ENCODE measurements at places on chromosomes 12 and 14.

GRCh38 chr12:33476058-33476457 lies 36.4 kb upstream of the SYT10 start:
- DNase-seq = no peak

DNA sequence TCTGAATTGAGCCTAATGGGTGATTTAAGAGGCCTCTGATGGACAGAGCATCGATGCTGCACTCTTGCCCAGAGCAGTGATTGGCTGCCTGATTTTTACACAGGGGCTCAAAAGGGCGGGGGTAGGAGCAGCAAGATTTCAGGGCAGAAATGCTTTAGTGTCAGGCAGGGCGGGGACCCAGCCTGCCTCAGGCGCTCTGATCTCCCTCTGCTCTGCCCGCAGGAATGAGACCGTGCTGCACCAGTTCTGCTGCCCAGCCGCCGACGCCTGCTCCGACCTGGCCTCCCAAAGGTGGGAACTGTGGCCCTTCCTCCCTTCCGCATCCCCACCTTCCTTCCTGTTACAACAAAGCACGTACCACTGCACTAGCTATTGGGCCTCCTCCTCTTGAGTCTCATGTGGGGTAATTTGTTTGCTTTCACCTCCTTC lies 32.4 kb downstream of the IQSEC3 start:
- DNase-seq = no peak

GRCh38 chr12:107487011-107487680 lies 198.5 kb upstream of the PWP1 start:
- no peak for DNase-seq

DNA sequence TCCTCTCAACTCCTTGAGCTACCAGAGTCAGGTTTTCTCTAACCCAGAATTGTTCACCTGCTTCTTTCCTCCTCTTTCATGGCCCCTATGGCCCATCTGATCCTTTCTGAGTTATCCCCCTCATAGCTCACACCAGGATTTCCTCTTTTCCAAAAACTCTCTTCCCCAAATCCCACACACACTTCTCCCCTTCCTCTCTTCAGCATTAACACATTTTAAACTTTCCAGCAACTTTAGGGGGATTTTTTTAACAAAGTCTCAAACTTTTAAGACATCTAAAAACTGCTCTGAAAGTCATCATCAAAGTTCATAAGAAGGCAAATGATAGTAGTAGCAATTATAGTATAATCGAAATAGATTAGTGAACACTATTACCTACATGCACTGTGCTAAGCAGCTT lies 7.9 kb downstream of the OR10P1 start:
- DNase-seq = no peak

GRCh38 chr12:2319737-2320506 lies 267.1 kb downstream of the CACNA1C start:
- DNase-seq = peak; percentile 23

GRCh38 chr12:108576660-108577234 lies 14.4 kb downstream of the ISCU start:
- no peak for DNase-seq

DNA sequence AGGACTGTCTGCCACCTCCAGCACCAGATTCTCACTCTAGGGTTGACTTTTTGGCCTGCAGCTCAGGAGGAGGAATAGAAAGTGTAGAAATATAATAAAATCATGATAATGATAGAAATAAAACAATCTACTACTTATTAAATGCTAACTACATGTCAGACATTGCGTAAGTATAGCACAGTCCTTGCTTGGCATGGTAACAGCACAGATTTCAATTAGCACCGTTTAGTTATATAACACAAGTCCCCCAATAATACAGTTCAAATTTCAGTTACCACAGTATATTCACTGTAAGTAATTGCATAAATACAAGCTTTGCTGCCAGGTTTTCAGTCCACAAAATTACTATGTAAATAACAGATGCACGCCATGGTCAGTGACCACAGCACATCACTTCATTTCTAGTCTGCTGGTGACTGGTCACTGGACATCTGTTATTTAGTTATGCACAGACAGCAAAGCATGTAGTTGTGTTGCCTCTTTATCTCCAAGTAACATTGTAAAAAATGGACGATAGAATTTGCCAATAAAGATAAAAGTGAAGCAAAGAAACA lies 6.5 kb upstream of the GLT8D2 start:
- no peak for DNase-seq

DNA sequence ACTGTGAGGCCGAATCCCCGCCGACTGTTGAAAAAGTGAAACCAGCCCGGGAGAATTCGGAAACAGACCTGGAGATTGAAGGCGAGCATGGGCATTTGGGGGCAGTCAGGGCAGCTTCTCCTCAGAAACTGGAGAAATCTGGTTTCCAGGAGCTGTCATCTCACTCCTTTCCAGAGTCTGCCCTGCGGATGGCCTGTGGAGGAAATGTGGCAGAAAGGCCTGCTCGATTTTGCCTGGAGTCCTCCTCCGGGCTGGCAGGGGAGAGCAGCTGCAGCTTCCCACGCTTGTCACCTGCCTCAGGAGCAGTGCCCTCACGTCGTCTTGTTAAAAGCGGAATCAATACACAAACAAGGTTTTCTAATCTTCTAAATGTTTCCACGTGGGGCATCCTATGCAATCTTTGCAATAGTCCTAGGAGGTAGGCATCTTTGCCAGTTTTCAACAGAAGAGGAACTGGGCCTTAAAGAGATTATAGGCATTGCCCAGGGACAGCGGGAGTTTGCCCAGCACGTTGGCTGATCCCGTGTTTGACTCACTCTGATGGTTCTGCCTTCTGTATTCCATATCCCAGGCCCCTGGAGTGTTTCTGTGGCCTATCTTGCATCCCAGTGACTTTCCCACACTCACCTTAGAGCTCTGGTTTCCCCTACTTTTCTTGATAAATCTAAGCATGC lies 2.3 kb downstream of the LRRC74A start:
- no peak for DNase-seq

- DNase-seq = no peak
These were observed 218.2 kb downstream of the ANO6 start for GRCh38 chr12:45434094-45434493.

GRCh38 chr14:104690861-104691455 lies 1.5 kb downstream of the INF2 start:
- DNase-seq = no peak

GRCh38 chr12:20232931-20233675 lies 135.2 kb upstream of the PDE3A start:
- DNase-seq = no peak

DNA sequence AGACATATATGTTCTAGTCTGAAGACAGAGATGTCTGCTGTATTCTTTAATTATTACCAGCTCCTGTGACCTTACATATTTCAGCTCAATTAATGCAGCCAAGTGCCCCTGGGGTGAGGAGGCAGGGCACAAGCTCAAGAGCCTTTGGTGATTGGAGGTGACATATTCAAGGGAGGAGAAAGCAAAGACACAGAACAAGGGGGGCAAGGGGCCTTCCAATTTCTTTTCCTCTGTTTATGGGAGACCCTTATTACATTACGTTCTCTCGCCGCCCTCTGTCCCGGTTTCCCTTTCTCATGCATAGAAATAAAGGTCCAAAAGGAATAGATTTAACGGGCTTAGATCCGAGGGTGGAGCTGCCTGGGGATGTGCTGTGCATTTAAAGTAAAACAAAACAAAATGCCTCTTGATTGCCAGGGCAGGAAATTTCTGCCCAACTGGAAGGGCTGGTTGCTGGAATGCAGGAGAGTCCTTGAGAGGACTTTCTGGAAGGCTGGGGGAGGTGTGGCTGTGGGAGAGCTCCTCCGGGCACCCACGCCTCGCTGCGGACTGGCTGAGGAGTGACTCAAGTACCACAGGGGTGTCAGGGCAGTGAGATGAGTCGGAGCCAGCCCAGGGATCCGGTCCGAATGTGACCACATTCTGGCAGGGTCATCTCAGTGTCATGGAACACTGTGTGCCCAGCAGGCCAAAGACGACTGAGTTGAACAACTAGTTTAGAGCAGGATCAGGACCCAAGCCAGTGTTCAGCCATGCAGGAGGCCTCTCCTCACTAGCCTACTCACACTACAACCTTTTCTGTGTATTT lies 32.1 kb upstream of the GSG1 start:
- no peak for DNase-seq

GRCh38 chr12:27838543-27839185 lies 58.6 kb upstream of the MANSC4 start:
- DNase-seq = no peak

GRCh38 chr12:104570174-104570907 lies 113.6 kb downstream of the CHST11 start:
- DNase-seq = no peak

DNA sequence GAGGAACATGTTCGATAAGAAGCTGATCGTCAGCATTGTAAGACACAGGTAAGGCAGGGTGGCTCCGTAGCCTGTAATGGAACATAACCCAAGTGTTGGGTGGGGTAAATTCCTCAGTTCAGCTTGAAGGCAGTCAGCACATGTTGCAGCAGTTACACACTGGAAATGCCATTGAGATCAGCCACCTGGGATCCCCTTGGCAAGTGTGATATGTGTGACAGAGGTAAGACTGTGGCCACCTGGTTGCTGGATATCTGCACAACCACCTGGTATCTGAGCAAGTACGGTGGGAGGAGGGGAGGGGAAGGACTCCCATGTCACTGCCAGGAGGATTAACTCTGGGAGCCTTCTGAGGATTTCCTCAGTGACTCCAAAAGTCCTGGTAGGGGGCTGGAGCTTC lies 158.0 kb upstream of the CAND1 start:
- DNase-seq = no peak

GRCh38 chr12:54421879-54422250 lies 2.8 kb upstream of the ITGA5 start:
- DNase-seq = no peak

DNA sequence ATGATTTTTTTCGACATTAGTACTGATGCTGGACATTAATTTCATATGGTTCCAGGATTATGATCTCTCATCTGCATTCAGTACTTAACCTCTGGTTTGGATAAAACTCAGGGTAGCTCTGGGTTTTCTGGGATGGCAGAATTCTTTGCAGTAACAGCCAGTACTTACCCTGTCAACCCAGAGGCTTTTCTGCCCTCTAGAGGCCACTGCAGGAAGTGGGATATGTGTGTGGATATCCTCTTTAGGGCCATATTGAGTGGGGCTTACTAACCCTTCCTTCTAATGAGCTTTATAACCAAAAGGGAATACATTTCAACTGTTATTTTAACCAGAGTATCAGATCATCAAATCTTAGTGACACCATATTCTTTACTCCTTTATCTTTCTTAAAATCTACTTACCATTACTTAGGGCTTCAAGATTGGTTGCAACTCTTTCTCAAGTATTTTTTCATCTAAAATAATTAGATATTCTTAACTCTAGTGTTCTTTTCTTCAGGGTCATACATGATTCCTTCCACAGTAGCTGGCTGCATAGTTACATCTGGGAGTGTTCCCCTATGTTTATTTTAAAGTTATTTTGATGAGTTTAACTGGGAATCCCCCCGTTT lies 488.0 kb upstream of the STXBP6 start:
- DNase-seq = no peak

DNA sequence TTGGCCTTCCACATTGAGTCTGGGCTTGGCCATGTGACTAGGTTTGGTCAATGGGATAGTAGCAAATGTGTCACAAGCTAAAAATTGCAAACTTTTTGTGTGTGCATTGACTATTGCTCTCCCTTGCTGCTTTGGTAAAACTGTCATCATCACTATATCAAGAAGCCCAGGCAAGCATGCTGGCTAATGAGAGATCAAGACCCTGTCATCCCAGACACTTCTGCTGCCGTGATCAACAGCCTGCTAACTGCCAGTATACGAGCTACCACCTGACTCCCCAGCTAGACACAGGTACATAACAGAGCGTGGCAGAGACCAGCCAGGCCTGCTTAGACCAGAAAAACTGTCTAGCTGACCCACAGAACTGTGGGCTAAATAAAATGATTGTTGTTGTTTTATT lies 456.7 kb upstream of the DCN start:
- no peak for DNase-seq

DNA sequence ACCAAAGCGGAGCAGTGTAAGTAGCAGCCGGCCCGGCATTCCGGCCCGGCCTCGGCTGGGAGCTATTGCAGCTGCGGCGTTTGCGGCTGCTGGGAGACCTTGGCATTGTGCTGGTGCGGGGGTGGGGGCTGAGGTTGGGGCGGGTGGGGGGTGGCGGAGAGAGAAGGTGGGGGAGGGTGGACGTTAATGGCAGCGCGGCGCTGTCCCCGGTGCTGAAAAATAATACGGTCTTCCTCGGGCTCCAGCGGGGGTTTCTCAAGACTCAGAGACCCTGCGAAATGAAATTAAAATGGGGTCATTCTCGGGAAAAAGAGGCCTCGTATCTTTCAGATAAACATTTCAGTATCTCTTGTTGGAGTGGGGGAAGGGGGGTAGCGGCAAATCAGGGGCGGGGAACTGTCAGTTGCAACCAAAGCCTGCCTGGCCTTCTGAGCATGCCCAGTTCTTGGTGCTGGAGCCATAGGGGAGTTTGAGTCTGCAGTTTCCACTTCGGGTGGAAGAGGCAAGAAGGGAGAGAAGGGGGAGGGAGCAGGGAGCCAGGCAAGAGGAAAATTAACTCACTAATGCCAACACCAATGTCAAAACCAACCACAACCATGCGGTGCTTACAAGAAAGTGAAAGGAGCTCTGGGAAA lies 414 bp downstream of the UNC79 start:
- DNase-seq = peak; percentile 46

DNA sequence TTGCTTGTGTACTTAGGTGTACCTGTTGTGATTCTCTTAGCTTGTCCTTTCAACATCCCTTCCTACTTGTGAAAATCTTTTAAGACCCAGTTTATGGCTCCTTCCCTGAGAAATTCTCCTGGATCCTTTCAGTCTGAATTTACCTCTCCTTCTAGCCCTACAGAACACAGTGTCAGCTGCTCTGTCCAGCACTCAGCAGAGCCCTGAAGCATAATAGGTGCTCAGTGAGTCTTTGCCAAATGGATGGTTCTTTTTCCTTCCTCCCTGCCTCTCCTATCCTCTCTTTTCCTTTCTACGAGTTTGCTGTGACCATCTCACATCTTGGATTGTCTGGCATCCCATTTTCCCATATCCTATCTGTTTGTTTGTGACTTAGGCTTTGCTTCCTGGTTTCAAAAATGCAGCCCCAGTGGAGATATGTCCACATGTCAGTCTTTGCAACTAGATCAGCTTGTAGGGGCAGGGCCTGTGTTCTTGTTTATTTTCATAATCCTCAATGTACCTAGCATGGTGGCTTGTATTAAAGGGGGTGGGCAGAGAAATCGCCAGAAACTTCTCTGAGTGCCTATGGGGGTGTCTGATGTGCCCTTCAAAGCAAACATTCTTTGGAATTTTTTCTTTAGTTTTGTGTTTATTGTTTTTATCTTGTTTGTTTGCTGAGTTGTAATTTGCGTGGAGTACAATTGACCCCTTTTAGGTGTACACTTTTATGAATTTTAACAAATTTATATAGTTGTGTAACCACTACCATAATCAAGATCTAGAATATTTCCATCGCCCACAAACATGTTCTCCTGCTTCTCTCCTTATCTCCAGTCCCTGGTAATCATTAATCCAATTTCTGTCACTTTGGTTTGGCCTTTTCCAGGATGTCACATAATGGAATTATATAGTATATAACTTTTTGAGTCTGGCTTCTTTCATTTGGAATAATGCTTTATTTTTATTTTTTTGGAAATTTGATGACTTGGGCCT lies 62.8 kb downstream of the SMOC1 start:
- DNase-seq = no peak

All from NCI-H1436 treated with DMSO at 0.1 percent for 48 hours (cell line).